ENCODE measurements at places on chromosomes 12 and 14.
A peak's percentile ranks its signal among the peaks of the same experiment; 100 is the strongest.

DNA sequence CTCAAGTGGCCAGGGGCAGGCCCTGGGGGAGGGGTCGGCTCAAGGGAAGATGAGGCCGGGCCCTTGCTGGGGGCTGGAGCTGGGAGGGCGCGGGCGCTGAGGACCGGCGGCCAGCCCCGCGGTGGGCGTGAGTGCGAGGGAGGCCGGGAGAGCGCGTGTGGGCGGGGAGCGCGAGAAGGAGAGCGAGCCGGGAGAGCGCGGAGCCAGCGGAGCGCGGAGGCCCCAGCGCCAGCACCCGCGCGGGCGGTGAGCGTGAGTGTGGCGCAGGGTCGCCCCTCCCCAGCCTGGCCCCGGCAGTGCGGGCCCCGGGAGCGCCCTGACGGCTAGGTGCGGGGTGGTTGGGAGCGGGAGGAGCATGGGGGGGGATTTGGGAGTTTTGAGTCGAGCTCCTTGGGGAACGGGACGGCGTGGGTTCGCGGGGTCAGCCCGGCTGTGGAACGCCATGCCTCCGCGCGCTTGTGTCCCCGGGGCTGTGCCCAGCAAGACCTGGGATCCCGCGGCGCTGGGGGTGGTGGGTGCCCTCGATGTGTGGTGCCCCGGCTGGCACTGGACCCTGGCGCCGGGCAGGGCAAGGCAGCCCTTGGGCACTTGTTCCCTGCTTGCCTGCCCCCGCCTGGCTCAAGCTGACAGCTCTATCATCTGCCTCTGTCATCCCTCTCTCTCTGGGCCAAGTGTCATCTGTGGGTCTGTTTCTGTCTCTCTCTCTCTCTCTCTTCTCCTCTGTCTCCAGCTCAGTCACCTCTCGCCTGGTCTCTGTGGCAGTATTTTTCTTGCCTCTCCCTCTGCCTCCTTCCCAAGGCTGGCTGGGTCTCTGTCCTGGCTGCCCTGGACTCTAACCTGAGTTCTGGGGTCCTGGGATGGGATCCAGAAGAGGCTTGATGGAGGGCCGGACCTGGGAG, at the start of gene LBHD2:
TSS of gene LBHD2 (plus strand) at position 190 of the 899 bp plus-strand sequence. CDS start 1,803 bp downstream, outside the sequence.
- DNase-seq = no peak

- DNase-seq = no peak
Measured at GRCh38 chr12:2792671-2793500, 1.9 kb upstream of the FKBP4 start.

DNA sequence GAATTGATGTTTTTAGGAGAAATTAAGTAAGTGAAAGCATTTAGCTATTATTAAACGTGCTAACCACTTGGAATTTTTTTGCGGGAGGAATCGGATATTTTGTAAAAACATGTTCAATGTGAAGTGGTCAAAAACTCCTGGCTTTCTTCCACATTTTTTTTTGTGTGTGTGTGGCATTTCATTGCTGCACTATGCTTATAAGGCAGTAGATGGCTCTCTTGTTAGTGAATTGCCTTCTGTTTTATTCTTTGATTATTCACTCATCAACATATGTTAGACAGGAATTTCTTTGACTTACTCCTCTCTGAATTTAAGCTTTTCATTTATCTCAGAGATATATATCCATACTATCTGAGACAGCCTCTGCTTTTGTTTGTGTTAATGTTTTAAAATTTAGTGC, 71.3 kb downstream of the DERA start:
- DNase-seq = no peak

DNA sequence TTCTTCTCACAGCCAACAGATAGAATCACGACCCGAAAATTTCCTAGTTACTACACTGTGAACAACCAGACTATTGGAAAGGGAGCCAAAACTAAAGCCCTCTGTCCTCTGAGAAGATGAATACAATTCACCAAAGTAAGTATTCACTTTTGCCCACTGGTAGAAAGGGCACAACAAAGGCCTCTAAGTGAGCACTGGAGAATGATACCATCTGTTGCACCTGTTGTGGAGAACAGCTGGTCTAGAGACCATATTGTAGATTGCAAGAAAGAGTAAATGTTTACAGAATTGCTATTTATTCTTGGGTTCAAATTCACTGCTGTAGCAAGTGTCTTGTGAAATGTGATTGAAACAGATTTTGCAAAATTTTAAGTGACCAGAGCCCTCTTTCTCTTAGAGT, 46.9 kb upstream of the ANO6 start:
- DNase-seq = no peak

DNA sequence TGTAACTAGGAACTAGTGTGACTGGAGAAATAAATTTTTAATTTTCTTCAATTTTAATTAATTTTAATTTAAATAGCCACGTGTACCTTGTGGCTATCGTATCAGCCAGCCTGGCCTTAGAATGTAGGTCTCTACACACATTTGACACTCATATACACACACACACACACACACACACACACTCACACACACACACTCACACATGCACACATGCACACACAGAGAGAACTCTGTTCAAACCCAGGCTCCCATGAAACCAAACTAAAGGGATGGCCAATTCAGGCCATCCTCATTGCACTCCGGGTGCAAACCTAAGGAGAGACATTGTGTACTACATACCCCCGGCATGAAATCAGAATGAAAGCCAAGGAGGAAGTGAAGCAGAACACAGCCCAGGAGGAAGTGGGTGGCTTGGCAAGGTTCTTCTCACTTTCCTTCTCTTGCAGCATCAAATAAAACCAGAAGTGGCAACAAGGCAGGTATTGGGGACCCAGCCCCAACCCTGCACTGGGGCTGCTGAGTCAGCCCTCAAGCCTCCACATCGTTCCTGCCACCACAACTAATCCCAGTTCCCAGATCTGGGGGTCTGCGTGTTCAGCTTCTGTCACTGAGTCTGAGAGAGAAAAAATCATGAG, 26.2 kb upstream of the CHPT1 start:
- peak; percentile 64 for DNase-seq

DNA sequence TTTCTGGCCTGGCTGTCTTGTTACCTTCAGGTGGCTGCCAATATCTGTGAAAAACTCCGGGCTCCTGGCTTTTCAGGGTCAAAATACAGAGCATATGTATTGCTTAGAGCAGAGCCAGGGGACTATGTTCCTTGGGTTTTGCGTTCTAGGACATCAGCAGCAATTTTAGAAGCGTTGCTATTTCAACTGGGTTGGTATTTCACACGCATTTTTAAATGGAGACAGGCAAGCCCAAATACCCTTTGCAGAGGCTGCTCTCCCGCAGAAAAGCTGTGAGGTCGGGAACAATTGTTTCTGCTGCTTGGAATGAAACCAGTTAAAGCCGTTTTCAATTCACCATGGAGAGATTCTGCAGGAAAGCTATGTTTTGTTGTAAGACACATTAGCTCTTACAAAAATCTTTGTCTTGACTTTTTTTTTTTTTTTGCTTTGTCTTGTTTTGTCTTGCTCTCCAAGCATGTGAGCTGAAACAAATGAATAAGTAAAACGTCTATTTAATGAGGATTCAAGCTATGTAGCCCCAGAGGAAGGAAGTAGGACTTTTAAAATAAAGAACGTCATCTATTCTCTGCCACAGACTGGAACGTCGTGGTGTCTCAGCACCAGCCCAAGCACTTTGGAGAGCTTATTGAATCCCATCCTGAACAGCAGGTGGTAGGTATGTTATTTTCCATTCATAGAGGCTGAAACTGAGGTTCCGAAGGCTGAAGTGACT, 181.0 kb upstream of the TBX3 start:
- no peak for DNase-seq

DNA sequence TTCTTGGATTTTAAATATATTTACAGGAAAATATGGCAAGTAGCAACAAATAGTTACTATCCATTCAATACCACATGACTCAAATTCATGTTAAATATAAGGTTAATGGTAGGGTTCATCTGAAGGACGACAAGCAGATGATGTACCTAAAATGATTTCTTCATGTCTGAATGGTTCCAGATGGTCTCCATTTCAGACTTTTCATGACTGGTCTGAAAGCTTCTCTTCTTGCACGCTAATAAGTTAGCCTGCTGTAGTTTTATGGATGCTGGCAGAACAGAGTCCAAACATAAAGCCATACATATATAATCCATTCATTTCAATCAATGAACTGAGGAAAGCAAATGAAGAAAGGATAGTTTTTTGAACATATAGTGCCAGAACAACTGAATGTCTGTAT, 257.0 kb upstream of the MGAT4C start:
- no peak for DNase-seq

- no peak for DNase-seq
Measured at GRCh38 chr14:87076146-87076545, 916.8 kb downstream of the GALC start.

DNA sequence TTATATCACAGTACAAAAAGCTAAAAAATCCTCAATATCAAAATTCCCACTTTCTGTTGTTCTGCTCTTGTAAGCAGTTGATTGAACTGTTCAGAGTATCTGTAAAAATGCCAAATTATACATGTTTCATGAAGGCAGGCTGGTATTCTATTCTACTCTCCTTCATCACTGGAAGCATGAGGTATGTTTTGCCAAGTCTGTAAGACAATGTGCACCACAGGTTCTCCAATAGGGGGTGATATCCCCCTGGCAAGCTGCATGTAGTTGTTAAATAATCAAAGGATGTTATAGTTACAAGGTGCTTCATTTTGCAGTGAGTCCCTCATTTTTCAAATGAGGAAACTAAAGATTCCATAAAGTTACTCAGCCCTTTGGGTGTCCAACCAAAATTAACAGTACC, 15.1 kb upstream of the NEK9 start:
- peak; percentile 36 for DNase-seq

DNA sequence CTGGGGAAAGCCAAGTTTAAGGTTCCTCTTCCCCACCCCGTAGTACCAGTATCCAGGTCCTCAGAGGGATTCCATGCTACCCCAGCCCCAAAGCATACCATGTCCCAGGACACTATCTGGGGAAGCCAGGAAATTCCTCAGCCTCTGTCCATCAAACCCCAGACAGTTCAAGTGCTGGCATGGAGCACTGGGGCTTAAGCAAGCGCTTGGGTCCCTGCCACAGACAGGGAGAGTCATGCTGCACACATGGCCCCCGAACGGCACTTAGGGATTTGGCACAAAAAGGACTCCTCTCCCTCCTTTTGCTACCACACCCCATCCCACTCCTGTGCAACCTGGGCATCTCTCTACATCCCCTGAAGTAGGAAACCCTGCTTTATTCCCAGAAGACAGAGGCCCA, 21.8 kb downstream of the ADCY6 start:
- DNase-seq = no peak

DNA sequence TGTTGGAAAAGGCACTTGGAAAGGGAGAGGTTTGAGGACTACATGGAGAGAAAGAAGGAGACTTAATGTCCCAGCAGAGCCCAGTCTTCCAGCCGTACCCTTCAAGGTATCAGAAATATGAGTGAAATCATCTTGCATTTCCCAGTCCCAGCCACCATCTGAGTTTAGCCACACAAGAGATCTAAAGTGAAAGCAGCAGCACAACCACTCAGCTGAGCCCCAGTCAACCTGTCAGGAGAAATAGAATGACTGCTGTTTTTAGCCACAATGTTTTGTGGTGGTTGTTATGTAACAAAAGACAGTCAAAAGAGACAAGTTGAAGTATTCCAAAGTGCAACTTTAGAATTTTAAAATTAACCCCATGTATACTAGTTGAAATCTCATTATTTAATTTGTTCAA, 28.0 kb downstream of the DERA start:
- DNase-seq = no peak

DNA sequence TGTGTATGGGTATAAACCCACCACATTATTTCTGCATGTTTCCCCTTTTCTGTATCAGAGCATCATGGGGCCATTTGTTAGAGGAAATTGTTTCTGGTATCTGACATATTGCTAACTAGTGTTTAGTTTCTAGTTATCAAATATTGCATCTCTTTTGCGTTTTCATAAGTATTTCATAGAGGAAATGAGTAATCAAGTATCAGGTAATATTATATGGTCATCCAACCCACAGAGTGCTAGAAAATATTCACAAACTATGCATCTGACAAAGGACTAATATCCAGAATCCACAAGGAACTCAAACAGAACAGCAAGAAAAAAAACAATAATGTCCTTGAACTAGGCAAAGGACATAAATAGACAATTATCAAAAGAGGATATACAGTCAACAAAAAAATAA, 258.9 kb upstream of the LRIG3 start:
- no peak for DNase-seq
